Tibial artery (tissue), 4 donors: ENCODE measurements at places on chromosomes 5 and 9.

DNA sequence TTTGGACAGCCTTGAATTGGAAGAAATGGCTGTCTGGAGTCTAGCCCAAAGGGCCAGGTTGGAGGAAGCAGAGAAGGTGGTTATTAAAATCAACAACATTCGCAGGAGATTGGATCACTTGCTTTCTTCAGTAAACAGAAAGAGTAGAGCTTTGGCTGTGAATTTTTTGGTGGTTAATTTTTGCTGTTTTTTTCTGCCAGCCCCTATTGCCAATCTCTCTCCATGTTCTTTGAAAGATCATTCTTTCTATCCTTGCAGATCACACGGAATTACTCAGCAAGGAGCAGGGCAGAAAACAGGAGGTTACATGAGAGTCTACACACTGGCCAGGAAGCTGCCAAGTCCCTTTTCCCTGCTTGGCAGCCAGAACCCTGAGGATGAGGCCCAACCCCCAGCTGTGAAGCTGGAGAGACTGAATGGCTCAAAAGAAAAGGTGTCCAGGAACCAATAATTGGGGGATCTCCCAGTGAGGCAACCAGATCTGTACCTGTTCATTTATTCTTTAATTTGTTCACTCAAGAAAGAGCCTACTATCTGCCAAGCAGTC, 13.0 kb downstream of the GLRX start:
- H3K4me1 ChIP-seq, result peaks cover 39% of the 10 kb centered on the region
- DNase-seq, result no peak
- H3K36me3 ChIP-seq, result peaks cover 3% of the 10 kb centered on the region
- no peaks in the 10 kb centered on the region for H3K27me3 ChIP-seq
- peak overlapping the region; percentile 79 for H3K27ac ChIP-seq

DNA sequence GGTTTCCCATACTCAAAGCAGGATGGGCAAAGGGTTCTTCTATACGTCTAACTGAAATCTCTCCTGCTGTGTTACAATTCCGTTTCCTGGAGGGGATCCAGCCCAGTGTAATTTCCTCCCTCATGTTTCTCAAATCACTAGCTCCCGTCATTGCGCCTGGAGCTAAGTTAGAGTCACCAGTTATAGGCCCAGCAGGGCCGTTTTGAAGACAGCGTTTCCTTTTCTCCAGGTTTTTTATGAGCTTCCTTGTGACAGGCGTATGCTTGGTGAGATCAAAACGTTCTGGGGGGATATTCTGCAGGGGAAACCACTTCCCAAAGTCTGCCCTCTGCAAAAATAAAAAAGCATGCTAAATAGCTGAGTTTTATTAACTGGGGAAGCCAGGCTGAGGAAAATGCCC, 53.0 kb upstream of the WWC1 start:
- H3K4me3 ChIP-seq, result no peak overlapping the region
- DNase-seq, result no peak
- H3K27ac ChIP-seq, result no peak overlapping the region
- H3K4me1 ChIP-seq, result no peaks in the 10 kb centered on the region

DNA sequence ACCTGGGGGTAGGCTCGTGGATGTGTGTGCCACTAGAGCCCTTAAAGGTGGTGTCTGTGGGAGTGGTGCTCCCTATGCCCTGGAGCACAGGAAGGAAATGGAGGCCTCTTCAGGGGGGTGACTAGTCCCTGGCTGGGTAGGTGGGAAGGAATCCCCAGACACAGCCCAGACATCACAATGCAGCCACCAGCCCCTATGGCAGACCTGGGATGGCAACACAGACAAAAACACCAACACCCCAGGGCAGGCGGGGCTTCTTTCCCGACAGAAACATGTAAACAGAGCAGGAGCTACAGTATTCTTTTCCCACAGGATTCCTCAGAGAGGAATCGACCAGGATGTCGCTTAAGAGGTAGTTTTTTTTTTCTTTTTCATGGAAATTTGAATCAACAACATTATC, 10.4 kb upstream of the NR5A1 start:
- no peak overlapping the region for H3K27ac ChIP-seq
- no peaks in the 10 kb centered on the region for H3K36me3 ChIP-seq
- H3K4me1 ChIP-seq, result no peaks in the 10 kb centered on the region
- no peak for DNase-seq
- H3K4me3 ChIP-seq, result no peak overlapping the region

- H3K27ac ChIP-seq, result no peak overlapping the region
- DNase-seq, result no peak
- no peaks in the 10 kb centered on the region for H3K36me3 ChIP-seq
- no peaks in the 10 kb centered on the region for H3K4me1 ChIP-seq
- no peaks in the 10 kb centered on the region for H3K27me3 ChIP-seq
These were observed 49.0 kb upstream of the LRRC14B start for GRCh38 chr5:142246-142810.

- H3K36me3 ChIP-seq, result no peaks in the 10 kb centered on the region
- no peaks in the 10 kb centered on the region for H3K4me1 ChIP-seq
- H3K27ac ChIP-seq, result no peak overlapping the region
- H3K4me3 ChIP-seq, result no peak overlapping the region
- DNase-seq, result no peak
- no peaks in the 10 kb centered on the region for H3K27me3 ChIP-seq
These were observed 12.5 kb upstream of the RAPGEF1 start for GRCh38 chr9:131752231-131752884.

- H3K36me3 ChIP-seq, result no peaks in the 10 kb centered on the region
- H3K4me3 ChIP-seq, result no peak overlapping the region
- H3K27ac ChIP-seq, result no peak overlapping the region
These were observed 11.8 kb upstream of the TMC1 start for GRCh38 chr9:72509635-72510034.

- DNase-seq, result peak; percentile 82
- no peaks in the 10 kb centered on the region for H3K36me3 ChIP-seq
- no peak overlapping the region for H3K4me3 ChIP-seq
- H3K4me1 ChIP-seq, result peaks cover 34% of the 10 kb centered on the region
- H3K27ac ChIP-seq, result peak overlapping the region; percentile 90
- no peaks in the 10 kb centered on the region for H3K27me3 ChIP-seq
These were observed 50.5 kb downstream of the CXXC5 start for GRCh38 chr5:139698490-139699146.

- DNase-seq, result no peak
- no peaks in the 10 kb centered on the region for H3K27me3 ChIP-seq
- H3K4me3 ChIP-seq, result no peak overlapping the region
- H3K4me1 ChIP-seq, result no peaks in the 10 kb centered on the region
These were observed 75.0 kb upstream of the IL6ST start for GRCh38 chr5:56069652-56070226.

DNA sequence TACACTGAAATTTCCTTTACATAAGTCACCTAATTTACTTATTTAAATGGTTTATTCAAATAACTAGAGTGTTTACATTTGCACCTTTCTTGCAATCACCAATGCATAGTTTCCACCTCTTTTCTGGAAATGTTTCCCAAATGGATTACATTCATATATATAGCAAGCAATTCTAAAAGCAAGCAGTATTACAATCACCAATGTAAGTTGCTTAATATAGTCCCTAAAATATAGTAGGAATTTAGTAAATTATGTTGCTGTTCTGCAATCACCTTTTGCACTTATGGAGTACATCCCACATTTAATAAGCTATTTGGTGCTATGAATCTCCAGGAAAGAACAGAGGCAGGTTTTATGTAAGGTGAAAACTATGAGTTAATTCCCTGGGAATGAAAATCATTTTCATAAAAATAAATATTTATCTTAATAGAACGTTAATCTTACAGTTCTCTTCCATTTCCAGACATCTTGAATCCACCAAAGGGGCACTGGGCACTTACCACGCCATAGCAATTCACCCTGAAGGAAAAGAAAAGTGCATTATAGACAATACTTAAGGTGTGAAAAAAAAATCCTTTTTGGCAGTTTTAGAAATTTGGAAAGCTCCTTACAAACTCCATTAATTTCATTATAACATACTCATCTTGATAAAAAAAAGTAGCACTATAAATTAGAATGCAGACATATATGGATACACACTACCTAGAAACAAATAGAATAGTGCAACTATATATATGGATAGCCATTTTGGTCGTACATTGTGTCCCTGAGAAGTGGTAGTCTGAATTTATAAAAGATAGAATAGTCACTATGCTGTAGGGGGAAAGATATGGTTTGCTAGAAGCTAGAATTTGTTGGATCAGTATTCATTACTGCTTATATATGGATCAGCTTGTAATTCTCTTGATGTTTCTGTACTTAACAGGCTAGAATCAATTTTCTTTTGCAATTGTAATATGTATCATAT, 47.1 kb downstream of the ALDH1A1 start:
- H3K36me3 ChIP-seq, result peaks cover 5% of the 10 kb centered on the region
- H3K27ac ChIP-seq, result no peak overlapping the region
- no peak overlapping the region for H3K4me3 ChIP-seq
- no peak for DNase-seq
- no peaks in the 10 kb centered on the region for H3K4me1 ChIP-seq
- H3K27me3 ChIP-seq, result no peaks in the 10 kb centered on the region

- DNase-seq, result no peak
- no peaks in the 10 kb centered on the region for H3K27me3 ChIP-seq
- H3K4me1 ChIP-seq, result no peaks in the 10 kb centered on the region
- no peak overlapping the region for H3K27ac ChIP-seq
- no peaks in the 10 kb centered on the region for H3K36me3 ChIP-seq
These were observed 616.3 kb downstream of the SLCO4C1 start for GRCh38 chr5:101679816-101680215.

GRCh38 chr5:158234323-158235158, 375.6 kb upstream of the CLINT1 start:
- no peak overlapping the region for H3K4me3 ChIP-seq
- no peaks in the 10 kb centered on the region for H3K4me1 ChIP-seq
- DNase-seq, result no peak
- H3K27me3 ChIP-seq, result no peaks in the 10 kb centered on the region
- no peak overlapping the region for H3K27ac ChIP-seq

DNA sequence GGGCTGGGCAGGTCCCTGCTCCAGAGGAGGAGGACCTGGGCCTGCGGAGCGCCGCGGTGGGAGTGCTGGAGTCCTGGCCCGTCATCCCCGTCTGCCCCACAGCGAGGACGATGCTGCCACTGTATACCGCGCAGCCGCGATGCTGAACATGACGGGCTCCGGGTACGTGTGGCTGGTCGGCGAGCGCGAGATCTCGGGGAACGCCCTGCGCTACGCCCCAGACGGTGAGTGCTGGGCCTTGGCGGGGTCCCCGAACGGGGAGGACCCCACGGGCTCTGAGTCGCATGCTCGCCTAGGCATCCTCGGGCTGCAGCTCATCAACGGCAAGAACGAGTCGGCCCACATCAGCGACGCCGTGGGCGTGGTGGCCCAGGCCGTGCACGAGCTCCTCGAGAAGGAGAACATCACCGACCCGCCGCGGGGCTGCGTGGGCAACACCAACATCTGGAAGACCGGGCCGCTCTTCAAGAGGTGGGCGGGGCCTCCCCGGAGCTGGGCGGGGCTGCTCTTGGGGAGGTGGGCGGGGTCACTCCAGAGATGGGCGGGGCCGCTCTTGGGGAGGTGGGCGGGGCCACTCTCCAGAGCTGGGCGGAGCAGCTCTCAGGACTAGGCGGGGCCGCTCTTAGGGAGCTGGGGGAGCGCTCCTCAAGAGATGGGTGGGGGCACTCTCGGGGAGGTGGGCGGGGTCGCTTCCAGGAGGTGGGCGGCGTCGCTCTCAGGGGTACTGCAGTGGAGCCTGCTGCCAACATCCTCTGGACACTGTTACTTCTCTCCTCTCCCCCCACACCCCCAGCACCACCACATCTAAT, 13.1 kb downstream of the LRRC26 start:
- DNase-seq, result no peak
- no peaks in the 10 kb centered on the region for H3K36me3 ChIP-seq
- no peak overlapping the region for H3K4me3 ChIP-seq
- H3K27me3 ChIP-seq, result peaks cover 63% of the 10 kb centered on the region
- no peak overlapping the region for H3K27ac ChIP-seq

GRCh38 chr5:166716856-166717492, 1574.5 kb upstream of the WWC1 start:
- no peak overlapping the region for H3K27ac ChIP-seq
- H3K27me3 ChIP-seq, result no peaks in the 10 kb centered on the region
- no peaks in the 10 kb centered on the region for H3K4me1 ChIP-seq

- no peaks in the 10 kb centered on the region for H3K4me1 ChIP-seq
- H3K27ac ChIP-seq, result no peak overlapping the region
- no peak overlapping the region for H3K4me3 ChIP-seq
- H3K36me3 ChIP-seq, result no peaks in the 10 kb centered on the region
These were observed 68.5 kb downstream of the MCTP1 start for GRCh38 chr5:95216136-95216955.

DNA sequence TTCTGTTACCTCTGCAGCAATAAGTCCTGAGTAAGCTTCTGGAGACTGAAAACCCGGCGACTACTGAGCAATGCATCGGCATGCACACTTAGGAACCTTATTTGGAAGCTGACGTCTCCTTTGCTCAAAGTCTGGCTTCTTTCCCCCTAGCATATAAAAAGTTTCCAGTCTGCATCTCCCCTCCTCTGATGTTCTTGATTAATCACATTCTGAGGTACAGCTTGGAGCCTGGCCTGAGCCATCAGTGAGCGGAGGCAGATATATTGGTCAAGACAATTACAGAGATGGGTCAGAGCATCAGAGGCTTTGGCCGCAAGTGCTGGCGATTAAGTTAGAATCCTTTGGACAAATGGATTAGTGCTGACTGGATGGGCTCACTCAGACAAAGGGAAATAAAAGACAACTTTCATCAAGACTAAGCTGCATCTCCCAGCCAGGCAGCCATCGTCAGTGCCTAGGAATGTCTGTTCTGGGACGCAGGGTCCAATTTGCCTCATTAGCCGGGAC, 140.7 kb downstream of the MTX3 start:
- no peak for DNase-seq
- H3K4me3 ChIP-seq, result no peak overlapping the region
- H3K27ac ChIP-seq, result no peak overlapping the region
- H3K4me1 ChIP-seq, result no peaks in the 10 kb centered on the region
